ENCODE measurements at places on chromosomes 16 and 17.

GRCh38 chr17:39754958-39755553 lies 17.3 kb downstream of the GRB7 start:
- DNase-seq: peak; percentile 45

GRCh38 chr16:8374586-8375231 lies 215.6 kb downstream of the TMEM114 start:
- peak; percentile 6 for DNase-seq

DNA sequence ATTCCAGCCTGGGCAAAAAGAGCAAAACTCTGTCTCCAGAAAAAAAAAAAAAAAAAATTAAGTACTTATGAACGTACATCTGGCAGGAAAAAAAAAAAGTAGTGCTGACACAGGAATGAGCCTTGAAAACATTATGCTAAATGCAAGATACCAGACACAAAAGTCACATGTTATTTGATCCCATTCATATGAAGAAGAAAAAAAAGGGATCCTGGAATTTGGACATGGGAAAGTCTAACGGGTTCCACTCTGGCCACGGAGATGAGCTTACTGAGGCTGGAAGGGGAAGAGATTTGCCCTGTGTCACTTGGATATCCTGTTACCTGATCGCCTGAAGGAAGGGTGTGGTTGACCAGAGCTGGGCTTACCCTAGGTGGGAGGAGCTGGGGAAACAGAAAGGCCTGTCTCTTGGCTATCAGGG lies 251.9 kb downstream of the PARN start:
- DNase-seq: peak; percentile 53

DNA sequence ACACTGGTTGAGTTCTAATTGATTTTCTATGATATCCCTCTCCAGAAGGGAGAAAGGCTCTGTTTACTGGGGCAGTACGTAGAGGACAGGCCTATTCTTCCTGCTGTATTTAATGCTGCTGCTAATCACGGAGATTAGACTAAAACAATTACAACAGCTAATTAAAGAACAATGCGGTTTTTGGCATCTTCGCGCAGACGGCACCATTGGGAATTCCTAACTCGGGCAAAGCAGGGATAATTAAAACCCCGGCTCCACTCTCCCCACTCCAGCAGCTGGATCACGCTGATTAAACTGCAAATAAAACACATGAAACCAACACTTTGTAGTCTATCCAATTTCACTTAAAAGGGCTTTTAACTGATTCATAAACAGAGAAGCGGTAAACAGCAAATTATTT lies 147.6 kb downstream of the XYLT1 start:
- DNase-seq: no peak

DNA sequence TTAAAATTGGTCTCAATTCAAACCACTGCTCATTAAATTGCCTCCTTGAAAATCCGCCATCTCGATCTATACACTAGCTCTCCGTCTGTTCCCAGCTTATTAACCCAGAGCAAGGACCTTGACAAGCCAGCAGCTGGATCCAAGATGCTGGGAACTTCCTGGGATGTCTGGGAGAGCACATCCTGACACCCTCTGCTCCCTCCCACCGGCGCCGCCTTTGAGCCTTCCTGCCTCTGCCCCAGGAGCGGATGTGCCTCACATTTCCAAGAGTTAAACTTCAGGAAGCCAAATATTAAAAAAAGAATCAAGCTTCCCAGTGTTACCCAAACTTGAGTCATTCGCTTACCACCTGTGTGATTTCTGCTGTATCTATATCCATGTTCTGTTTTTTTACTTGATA lies 107.9 kb downstream of the HAPSTR1 start:
- DNase-seq: no peak

DNA sequence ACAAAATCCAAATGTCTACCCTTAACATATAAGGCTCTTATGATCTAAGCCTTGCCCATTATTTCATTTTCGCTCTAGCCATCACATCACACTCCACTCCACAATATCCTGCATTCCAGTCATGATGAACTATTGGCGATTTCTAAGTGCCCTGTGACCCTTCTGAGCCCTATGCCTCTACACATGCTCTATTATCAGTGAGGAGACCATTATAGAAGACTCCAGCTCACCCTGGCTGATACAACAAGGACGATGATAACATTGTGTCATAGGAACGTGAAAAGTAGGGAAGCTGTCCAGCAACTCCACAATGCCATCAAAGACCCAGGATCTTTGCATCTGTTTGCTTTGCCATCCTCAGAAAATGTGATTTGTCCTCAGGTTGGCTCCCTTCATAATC lies 29.6 kb upstream of the GNAO1 start:
- DNase-seq: no peak

DNA sequence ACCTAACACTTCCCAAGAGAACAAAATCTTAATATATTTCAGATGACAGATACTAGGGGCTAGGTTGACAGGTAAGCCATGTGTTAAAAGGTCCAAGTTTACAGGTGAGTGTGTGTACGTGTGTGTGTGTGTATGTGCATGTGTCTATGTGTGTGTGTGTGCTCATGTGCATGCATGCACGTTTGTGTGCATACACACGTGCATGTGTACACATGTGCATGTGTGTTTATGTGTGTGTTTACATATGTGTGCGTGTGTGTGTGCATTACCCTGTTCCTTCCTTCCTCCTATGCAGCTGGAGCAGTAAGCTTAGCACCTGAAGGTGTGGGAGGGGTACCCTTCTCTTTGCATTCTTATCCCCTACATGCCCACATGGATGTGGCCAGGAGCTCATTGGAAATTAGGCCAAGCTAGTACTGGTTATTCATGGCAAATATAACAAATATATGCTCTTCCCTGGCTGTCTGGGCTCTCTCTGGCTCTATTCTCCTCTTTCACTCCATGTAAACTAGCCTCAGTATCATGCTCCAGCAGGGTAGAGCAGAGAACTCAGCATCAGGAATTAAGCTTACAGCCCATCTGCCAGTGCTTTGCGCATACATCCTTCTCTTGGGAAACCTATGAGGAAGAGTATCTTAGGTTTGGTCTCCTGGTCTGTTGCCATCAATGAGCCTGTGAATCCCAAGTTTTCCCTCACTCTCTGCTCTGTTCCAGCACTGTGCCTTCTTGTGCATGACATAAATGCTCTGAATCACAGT lies 258.0 kb upstream of the MYOCD start:
- no peak for DNase-seq

GRCh38 chr17:32253117-32253611 lies 12.5 kb upstream of the RHBDL3 start:
- peak; percentile 74 for DNase-seq

DNA sequence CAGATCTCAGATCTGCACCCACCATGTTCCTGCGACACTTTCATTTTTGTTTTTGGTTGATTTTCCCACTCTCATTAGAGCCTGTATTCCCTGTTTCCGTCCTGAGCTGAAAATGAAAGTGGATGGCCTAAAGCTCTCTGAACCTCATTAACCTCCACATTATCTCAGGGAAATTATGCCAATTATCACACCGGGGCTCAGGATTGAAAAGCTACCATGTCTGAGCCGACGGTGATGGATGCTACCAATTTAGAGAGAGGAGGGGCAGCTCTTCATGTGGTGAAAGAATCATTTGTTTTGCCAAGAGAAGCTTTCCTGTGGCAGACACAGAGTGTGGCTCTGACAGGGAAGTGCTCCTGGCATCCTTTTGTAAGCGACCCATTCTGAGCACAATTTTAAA lies 410.4 kb upstream of the CDH11 start:
- DNase-seq: peak; percentile 41

DNA sequence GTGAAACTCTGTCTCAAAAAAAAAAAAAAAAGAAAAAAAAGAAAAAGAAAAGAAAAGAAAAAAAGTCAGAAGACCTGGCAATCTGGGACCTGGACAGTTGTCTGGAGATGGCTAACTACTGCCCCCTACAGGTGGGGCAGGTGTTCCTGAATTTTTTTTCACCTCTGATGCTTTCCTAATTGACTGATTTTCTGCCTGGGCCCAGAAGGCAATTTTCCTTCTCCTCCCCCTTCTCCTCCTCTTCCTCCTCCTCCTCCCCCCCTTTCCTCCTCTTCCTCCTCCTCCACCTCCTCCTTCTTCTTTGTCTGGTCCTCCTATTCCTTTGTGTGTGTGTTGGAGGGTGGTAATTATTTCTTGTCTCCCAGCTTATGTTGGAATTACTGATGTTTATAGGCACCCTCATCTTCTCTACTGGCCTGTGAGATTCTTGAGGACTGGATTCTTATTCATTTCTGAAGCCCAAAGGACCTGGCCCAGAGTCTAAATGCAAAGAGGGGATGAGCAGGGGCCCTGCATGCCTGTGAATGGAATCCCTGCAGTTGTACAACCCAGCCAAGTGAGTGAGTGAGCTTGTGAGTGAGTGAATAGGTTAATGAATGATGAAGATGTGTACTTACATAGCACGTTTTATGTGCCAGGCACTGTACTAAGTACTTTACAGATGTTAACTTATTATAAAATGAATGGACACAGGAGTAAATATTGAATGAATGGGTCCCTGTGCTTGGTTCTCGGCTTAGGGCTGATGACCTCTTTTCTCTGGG lies 26.9 kb downstream of the IRX5 start:
- DNase-seq: no peak

DNA sequence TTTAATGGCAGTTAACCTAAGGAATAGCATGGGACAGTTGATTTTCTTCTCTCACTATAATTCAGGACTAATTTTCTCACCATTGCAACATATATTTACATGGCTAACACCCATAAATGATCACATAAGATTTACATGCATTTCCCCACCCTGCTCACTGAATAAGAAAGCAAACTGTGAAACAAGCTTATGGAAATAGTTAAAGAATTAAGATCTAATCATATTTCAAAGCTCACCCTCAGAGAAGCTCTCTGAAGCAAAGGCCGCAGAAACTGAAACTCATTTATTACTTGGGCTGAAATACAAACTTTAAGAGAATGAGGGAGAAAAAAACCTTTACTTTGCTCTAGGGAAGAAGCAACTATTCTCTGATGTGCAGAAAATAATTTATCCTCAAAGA lies 218.7 kb upstream of the AXIN2 start:
- no peak for DNase-seq

DNA sequence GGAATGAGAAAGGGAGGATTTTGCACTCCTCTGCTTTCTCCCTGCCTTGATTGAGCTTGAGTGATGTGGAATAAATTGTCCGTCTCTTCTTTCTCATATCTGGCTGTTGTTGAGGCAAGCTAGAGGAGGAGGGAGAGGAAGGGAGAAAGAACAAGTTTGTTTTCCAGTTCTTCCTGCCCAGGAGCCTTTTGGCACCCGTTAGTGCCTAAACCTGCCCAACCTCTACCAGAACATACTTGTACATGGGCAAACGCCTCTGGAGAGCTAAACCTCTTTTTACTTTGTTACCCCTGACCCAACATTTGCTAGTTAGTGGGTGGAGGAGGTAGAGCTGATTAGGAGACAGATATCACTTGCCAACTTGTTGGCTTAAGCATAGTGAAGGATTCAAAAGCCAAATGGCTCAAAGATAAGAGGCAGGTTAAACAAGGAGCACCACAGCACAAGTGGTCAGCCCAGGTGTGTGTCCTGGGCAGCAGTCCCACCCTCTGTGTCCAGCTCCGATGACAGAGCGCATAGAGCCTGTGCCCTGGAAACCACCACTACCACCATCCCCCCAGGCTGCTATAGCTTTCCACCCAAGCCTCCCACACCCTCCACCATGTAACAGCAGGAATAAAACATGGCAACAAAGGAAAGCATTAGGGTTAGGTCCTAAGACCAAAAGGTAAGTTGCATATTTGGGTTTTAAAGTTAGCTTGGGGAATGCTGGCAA lies 6.5 kb downstream of the ODF4 start:
- DNase-seq: no peak

DNA sequence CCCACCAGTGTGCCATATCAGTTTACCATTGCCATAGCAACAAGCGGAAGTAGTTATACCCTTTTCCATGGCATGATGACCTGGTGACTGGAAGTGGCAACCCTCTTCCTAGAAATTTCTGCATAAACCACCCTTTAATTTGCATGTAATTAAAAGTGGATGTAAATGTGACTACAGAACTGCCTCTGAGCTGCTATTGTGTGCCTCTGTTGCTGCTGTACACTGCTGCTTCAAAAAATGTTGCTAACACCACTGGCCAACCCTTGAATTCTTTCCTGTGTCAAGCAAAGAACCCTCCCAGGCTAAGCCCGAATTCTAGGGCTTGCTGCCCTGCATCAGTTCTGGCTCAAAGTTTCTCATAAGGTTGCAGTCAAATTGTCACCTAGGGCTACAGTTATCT lies 12.9 kb upstream of the MED13 start:
- DNase-seq: no peak

- DNase-seq: no peak
Observed at GRCh38 chr16:54685682-54686081, 245.0 kb upstream of the IRX5 start.

GRCh38 chr17:5775098-5775497 lies 190.8 kb upstream of the NLRP1 start:
- no peak for DNase-seq

DNA sequence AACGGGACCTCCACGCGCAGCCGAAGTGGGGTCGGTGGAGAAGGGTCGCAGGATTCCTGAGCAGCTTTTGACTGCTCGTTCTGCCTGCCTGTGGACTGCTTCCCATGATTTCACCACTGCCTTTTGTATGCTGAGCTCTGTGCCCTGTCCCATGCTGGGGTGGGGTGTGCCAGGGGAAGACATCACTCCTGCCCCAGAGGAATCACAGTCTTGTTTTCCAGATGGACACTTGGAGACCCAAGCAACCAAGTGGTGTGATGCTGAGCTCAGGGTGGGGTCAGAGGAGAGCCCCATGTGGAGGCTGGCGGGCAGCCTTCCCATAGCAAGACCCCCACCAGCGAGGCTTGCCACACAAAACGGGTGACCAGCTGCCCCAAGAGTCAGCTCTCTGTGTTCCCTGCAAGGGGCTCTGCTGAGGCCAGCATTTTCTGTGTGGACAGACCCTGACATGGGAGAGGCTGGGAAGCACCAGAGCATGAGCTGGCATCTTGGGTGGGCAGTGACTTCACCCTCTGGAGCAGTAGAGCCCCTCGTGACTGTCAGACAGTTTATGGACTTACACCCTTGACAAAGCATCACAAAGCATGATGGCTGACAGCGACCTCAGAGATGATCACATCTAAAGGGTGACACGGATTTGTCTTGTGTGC lies 111.9 kb downstream of the GNAO1 start:
- peak; percentile 40 for DNase-seq

GRCh38 chr17:68204736-68205135 lies 43.1 kb upstream of the AMZ2 start:
- DNase-seq: no peak

- DNase-seq: peak; percentile 57
Observed at GRCh38 chr16:28189245-28189644, 22.5 kb downstream of the XPO6 start.

DNA sequence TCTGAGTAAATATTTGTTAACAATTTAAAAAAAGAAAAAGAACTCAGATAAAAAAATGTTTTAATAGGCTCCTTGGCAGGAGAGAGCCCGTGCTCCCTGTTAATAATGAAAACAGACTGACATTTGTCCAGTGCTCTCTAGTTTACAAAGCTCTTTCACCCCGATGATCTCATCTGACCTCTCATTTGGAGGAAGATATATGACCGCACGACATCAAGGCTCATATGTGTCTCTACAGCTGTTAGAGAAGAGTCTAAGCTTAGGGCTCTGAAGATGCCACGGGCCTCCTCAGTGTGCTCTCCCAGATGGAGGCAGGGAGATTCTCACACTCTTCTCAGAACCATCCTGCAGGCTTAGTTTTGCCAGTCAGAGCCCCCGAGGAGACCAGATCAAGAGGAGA lies 280.8 kb upstream of the IRX5 start:
- DNase-seq: no peak
